ENCODE measurements at places on chromosomes 3 and 15. TPM values are rescaled to one million over a fixed set of nuclear protein-coding genes. Genes with fewer than 3 reads are reported as not detected.

GRCh38 chr3:139199421-139200010 lies 144.3 kb upstream of the MRPS22 start:
- H3K27me3 ChIP-seq = peaks cover 3% of the 10 kb centered on the region
- no peak overlapping the region for H3K4me3 ChIP-seq
- DNase-seq = no peak
- H3K4me1 ChIP-seq = no peaks in the 10 kb centered on the region
- no peak overlapping the region for H3K27ac ChIP-seq

DNA sequence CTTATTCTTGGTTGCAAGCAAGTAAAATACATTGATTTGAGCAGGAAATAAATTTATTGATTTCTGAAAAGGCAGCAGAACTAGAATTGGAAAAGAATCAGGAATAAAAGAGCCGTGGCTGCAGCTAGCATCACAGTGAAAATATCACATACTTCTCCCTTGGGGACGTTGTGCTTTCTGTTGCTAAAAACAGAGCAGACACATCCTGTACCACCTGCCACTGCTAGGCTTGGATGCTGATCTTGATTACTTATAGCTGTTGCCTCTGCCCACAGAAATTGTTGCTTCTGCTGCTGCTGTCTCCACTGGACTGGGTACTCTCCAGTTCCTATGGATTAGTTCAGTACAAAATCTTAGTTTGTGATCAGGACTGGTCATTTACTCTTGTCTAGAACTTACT lies 283.8 kb downstream of the C3orf38 start:
- no peak overlapping the region for H3K4me3 ChIP-seq
- no peak for DNase-seq
- H3K27me3 ChIP-seq = no peaks in the 10 kb centered on the region
- no peaks in the 10 kb centered on the region for H3K36me3 ChIP-seq
- H3K4me1 ChIP-seq = no peaks in the 10 kb centered on the region

GRCh38 chr3:192215-192929 lies 4.2 kb upstream of the CHL1 start:
- H3K27ac ChIP-seq = no peak overlapping the region
- H3K4me1 ChIP-seq = no peaks in the 10 kb centered on the region
- no peaks in the 10 kb centered on the region for H3K27me3 ChIP-seq
- no peak overlapping the region for H3K4me3 ChIP-seq
- H3K36me3 ChIP-seq = no peaks in the 10 kb centered on the region

- no peak overlapping the region for H3K27ac ChIP-seq
- DNase-seq = no peak
- H3K4me1 ChIP-seq = no peaks in the 10 kb centered on the region
- H3K36me3 ChIP-seq = no peaks in the 10 kb centered on the region
- peak overlapping the region; percentile 69 for H3K4me3 ChIP-seq
- H3K27me3 ChIP-seq = no peaks in the 10 kb centered on the region
These were observed 545.5 kb upstream of the MDFIC2 start for GRCh38 chr3:70857916-70858315.

The ZIC1 gene
- 0.99 TPM for total RNA-seq

- no peaks in the 10 kb centered on the region for H3K36me3 ChIP-seq
- H3K27ac ChIP-seq = no peak overlapping the region
- H3K4me3 ChIP-seq = no peak overlapping the region
These were observed 147.6 kb upstream of the NR2F2 start for GRCh38 chr15:96182736-96183513.

DNA sequence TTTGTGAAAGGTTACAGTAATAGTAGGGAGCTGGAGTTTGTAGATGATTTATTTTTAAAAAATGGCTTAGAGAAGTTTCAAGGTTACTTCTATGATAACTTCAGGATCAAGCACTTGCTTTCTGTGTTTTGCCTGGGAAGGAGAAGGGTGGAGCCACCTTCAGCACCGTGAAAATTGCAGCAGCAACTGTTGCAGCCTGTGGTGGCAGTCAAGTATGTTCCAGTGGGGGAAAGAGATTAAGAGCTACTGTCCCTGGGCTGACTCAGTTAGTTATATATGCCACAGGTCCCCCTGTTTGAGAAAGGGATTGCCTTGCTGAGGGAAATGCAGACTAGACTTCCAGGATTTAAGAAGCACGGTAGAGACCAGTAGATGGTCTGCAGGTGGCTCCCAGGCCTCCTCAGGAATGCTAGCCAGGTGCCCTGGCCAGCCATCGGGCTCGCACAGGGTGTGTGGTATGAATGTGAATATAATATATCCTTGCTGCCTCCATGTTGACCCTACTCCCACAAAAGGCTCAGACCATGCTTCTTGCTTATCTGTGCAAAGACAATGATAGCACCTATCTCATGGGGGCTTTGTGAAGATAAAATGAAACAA lies 389.5 kb downstream of the CACNA2D3 start:
- DNase-seq = no peak
- no peaks in the 10 kb centered on the region for H3K36me3 ChIP-seq
- no peak overlapping the region for H3K27ac ChIP-seq
- H3K4me3 ChIP-seq = no peak overlapping the region

The SLCO2A1 gene
- 101 TPM for total RNA-seq

DNA sequence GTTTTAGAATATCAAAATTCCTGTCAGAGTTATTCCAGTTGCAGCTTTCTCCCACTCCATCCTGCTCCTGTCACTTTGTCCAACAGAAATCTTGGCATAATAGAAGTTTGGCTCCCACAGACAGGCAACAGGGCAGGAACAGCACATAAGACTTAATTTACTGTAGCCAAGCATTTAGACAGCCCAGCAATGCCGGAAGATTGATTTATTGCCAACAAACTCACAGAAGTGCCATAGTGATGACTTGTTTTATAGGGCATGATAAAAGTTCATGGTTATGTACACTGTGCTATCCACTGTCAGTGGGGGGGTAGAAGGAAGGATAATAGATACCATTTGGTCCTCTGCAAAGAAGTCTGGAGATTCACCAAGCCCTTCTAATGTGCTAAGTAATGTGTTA lies 98.3 kb upstream of the CBLB start:
- H3K27ac ChIP-seq = no peak overlapping the region
- DNase-seq = no peak
- no peaks in the 10 kb centered on the region for H3K27me3 ChIP-seq
- H3K36me3 ChIP-seq = no peaks in the 10 kb centered on the region

The MED12L gene
- 2.3 TPM for total RNA-seq

The DIS3L gene
- 18.3 TPM for total RNA-seq

The GOLGA8K gene
- total RNA-seq = 10.0 TPM

The DAZL gene
- not detected for total RNA-seq

The LRRC3B gene
- 0.19 TPM for total RNA-seq

DNA sequence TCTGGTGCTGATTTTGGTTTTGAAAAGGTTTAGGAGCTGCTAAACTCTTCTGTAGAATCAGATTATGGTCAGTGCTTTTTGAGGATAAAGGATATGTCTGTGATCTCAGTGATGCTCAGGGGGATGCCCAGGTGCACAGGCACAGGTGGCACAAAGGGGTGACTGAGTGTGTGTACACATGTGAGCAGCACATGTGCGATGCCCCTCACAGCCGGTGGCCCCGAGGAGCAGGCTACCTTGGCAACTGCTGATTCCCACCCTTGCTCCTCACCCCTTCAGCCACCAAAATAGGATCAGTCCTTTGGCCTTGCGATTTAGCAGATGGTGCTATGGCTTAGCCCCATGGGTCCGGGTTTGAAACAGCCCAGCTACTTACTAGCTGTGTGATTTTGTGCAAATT lies 51.1 kb downstream of the POMGNT2 start:
- no peak overlapping the region for H3K4me3 ChIP-seq
- DNase-seq = no peak
- H3K27me3 ChIP-seq = no peaks in the 10 kb centered on the region

DNA sequence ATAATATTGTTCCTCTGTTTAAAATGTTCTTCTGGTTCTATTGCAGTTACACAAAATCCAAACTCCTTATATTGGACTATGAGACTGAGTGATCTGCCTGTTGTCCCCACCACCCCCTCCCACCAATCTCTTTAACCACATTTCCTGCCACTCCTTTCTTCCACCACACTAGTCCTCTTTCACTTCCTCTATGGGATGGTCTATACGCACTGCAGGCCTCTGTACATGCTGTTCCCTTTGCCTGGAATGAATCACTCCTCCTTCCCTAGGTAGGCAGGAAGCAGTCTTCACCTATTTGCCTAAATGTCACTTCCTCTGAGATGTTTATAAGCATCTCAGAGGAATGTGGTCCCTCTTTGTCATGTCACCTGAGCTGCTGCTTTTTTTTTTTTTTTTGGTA lies 4.0 kb downstream of the MAP2K1 start:
- no peaks in the 10 kb centered on the region for H3K4me1 ChIP-seq
- H3K4me3 ChIP-seq = no peak overlapping the region
- no peak overlapping the region for H3K27ac ChIP-seq
- no peak for DNase-seq
- no peaks in the 10 kb centered on the region for H3K27me3 ChIP-seq

The STX19 gene
- 0.54 TPM for total RNA-seq

The TGM4 gene
- not detected for total RNA-seq

The LINS1 gene
- total RNA-seq = 19.2 TPM

GRCh38 chr15:48381861-48382260 lies 50.6 kb downstream of the DUT start:
- no peak for DNase-seq
- no peak overlapping the region for H3K27ac ChIP-seq
- no peak overlapping the region for H3K4me3 ChIP-seq
- no peaks in the 10 kb centered on the region for H3K4me1 ChIP-seq
- H3K36me3 ChIP-seq = no peaks in the 10 kb centered on the region
